Thoracic aorta (tissue), 2 donors: ENCODE measurements at places on chromosomes 7 and 10.

- no peak for DNase-seq
Measured at GRCh38 chr10:77494327-77494726, 143.3 kb downstream of the KCNMA1 start.

DNA sequence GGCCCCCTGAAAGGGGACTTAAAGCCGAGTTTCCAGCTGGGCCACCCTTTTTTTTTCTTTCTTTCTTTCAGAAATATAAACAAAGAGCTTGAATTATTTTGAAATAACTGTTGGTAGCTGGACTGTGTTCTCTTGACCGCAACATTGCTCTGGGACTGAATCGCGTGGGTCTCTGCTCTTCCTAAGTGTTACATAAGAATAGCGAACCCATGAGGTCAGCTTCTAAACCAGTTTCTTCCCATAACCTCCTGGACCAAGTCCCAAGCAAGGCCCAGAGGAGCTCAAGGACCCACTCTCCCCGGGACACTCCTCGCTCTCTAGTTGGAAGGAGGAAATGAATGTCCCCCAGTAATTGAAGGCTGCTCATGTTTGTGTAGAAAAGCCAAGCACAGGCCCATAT, 91.1 kb downstream of the CXCL12 start:
- no peak for DNase-seq

- DNase-seq = no peak
Measured at GRCh38 chr7:17773289-17773626, 167.0 kb downstream of the SNX13 start.

GRCh38 chr7:147678943-147679342, 911.6 kb upstream of the C7orf33 start:
- DNase-seq = no peak

GRCh38 chr7:377080-378040, 87.4 kb downstream of the FOXL3 start:
- DNase-seq = no peak

DNA sequence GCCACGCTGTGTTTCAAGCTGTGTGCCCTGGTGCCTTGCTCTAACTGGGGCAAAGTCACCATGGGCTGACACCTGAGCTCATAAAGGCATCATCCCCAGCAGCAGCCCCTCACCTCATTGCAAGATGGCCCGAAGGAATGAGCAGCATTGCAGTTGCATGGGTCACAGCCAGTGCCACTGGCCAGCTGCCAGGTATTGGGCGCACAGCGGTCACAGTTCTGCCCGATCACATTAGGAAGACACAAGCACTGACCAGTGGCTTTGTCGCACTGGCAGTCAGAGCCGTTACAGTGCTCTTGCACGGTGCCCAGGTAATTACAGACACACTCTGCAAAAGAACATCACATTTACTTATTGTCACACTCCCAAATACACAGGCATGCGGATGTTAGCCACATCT, 51.1 kb downstream of the LAMB1 start:
- DNase-seq = no peak

DNA sequence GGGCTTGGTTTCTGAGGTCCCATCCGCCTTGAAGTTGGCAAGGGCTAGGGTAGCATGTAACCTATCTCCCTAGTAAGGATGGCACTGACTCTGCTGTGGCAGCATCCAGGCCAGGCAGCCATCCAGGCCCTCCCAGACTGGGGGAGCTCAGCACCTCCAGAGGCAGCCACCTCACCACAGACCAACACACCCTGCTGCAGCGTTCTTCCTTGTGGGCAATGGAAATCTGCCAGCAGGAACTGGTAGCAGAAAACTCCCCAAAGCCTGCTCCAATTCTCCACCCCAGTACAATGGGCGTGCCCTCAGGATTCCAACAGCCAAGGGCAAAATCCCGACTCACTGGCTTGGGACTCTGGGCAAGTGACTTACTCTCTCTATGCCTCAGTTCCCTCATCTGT, 27.5 kb downstream of the DLG5 start:
- DNase-seq = no peak
